Peyer's patch (tissue), 4 donors: ENCODE measurements at places on chromosomes 7 and 10.

GRCh38 chr7:22932896-22933295 lies 81.0 kb downstream of the HYCC1 start:
- H3K4me3 ChIP-seq = no peak overlapping the region
- DNase-seq = no peak
- no peaks in the 10 kb centered on the region for H3K36me3 ChIP-seq

GRCh38 chr7:118280319-118281012 lies 56.0 kb downstream of the ANKRD7 start:
- H3K27ac ChIP-seq = no peak overlapping the region
- H3K4me3 ChIP-seq = no peak overlapping the region
- no peaks in the 10 kb centered on the region for H3K4me1 ChIP-seq
- H3K36me3 ChIP-seq = no peaks in the 10 kb centered on the region

DNA sequence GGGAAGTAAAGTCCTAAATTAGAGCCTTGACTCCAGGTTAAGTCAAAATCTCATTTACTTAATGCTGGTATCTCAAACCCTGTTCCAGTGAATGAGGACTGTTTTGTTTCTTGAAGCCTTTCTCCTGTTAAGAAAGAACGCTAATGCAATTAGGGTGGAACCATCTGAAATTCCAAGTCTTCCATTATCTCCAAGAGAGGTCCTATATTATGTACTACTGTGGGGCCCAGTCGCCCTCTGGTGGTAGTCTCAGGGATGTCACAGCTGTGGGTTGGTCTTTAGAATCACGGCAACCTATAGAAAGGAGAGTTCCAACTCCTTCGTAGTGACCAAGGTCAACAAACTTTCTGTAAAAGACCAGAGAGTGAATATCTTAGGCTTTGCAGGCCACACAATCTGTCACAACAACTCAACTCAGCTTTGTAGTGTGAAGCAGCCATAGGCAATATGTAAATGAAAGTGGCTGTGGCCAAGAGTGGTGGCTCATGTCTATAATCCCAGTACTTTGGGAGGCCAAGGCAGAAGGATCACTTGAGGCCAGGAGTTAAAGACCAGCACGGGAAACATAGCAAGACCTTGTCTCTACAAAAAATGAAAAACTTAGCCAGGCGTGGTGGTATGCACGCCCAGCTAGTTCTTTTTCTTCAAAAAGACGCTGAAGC lies 9.3 kb downstream of the RPP38 start:
- H3K27me3 ChIP-seq = no peaks in the 10 kb centered on the region
- no peak overlapping the region for H3K4me3 ChIP-seq
- H3K4me1 ChIP-seq = no peaks in the 10 kb centered on the region
- DNase-seq = peak; percentile 69

DNA sequence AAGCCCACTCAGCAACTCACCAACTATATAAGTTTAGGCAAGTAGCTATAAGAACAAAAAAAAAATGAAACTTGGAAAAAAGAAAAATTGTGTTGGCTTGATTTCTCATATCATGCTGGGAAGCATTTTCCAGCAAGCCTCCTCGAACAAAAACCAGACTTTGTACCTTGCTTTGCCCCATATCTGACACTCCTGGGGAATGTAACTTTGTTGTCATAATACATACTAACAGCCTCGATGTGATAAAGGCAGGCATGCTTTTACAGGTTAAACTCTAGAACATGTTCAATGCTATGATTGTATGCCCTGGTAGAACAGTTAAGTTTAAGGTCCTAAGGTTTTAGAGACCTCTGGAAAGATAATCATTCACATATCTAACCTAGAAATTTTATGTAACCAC lies 11.6 kb downstream of the CFAP43 start:
- H3K4me1 ChIP-seq = no peaks in the 10 kb centered on the region
- no peak overlapping the region for H3K4me3 ChIP-seq
- H3K27me3 ChIP-seq = no peaks in the 10 kb centered on the region
- no peak for DNase-seq

DNA sequence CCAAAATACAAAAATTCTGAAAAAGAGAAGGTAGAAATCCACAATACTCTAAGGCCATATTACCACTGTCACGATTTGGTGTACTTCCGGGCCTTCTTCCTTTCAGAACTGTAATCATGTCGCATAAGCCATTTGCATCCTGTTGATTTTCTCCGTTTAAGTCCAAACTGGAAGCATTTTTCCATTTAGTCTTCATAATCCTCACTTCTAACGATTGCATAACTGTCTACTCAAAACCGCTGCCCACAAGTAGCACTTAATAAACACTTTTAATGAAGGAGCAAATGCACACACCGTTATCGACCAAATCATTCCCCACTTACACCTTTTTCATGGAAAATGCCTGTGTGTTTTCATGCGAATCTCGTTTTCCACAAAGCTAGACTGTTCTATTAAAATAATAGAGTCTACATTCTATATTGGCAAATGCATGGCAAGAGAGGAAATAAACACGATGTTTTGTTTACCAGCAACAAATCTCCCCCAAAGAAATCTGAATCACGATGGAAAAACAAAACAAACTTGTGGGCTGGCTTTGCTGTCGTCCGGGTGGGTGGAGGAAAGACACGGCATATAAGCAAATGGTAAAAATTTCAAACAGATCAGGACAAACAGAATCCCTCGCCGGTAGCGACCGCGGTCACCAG lies 1.0 kb downstream of the ATE1 start:
- peaks cover 28% of the 10 kb centered on the region for H3K4me1 ChIP-seq
- DNase-seq = no peak

DNA sequence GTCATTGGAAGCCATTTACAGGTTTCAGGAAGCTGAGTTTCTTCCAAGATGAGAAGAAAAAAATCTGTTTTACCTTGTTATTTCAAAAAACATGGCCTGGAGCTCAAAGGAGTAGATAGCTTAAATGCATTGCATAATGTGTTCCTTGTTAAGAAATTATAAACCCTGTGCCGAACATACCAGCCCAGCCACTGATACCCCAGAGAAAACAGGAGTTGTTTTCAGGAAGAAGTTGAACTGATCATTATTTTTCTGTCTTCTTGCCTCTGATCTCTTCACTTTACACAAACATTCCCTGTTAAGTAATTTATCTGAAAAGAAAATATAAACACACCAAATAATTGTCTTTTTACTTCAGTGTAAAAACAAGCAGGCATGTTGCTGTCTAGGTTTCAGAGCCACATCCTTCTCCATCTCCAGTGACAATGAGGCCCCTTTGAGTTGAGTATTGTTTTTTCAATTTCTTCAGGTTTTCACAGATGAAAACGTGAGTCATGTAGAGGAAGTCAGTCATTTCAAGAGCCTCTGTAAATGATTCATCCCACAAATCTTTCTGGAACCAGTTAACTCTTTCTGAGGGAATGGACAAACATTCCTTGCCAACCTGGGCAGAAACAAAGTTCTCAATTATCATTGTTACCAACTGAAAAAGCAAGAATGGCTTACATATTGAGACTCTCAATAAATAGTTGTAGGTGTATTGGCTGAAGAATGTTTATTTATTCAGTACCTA lies 244.2 kb downstream of the IPMK start:
- H3K27me3 ChIP-seq = no peaks in the 10 kb centered on the region
- no peak overlapping the region for H3K4me3 ChIP-seq
- DNase-seq = no peak
- H3K36me3 ChIP-seq = no peaks in the 10 kb centered on the region
- no peaks in the 10 kb centered on the region for H3K4me1 ChIP-seq

DNA sequence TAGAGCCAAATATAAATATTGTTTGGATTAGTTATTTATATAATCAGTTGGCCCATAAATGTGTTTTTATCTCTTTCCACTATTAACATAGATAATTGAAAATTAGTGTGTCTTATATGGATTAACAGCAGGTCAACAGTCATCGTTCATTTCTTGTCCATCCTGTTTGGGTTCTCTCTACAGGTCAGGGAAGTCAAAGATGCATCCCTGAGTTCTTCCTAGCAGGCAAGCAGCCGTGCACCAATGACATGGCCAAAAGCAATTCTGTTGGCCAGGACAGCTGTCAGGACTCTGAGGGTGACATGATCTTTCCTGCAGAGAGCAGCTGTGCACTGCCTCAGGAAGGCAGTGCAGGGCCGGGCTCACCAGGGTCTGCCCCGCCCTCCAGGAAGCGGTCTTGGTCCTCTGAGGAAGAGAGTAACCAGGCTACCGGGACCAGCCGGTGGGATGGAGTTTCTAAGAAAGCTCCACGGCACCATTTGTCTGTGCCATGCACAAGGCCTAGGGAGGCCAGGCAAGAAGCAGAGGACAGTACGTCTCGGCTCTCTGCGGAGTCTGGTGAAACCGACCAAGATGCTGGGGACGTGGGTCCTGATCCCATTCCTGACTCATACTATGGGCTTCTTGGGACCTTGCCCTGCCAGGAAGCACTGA lies 15.9 kb downstream of the FBH1 start:
- no peak for DNase-seq
- H3K4me3 ChIP-seq = no peak overlapping the region
- no peaks in the 10 kb centered on the region for H3K4me1 ChIP-seq
- no peak overlapping the region for H3K27ac ChIP-seq
- H3K27me3 ChIP-seq = no peaks in the 10 kb centered on the region

DNA sequence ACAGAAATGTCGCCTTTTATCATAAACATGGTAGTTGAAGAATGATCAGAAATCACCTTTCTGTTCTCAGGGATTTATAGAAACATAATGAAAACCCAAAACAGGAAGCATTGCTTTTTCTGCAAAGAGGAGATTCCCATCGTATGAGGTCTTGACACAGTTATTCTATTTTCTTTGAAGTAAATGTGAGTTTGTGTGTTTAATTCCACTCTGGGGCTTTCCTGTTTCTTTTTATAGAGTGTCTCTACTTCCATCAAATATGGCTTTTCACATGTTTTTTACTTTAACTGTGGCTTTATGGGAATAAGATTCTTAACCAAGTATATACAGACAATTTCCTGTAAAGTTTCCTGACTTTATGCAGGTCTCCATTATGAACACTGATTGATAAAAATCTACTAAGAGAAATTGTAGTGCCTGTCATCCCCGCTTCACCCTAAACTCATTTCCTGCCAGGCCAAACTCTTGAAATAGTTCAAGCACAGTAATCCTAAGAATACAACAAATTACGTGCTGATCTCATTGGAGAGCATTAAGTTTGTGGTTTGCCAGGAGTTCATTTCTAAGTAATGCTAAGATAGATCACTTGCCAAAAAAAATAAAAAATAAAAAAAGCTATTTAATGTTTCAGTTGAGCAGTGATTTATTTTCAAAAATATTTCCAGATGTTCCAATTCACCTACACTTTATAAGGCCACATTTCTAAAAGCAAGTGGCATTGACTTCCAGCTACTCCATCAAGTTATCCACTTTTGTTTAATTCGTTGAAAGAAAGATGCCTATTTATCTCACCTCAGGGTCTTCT lies 52.2 kb upstream of the SEC61G start:
- H3K27ac ChIP-seq = peak overlapping the region; percentile 40
- no peaks in the 10 kb centered on the region for H3K27me3 ChIP-seq
- DNase-seq = no peak
- H3K4me3 ChIP-seq = no peak overlapping the region
- no peaks in the 10 kb centered on the region for H3K4me1 ChIP-seq

DNA sequence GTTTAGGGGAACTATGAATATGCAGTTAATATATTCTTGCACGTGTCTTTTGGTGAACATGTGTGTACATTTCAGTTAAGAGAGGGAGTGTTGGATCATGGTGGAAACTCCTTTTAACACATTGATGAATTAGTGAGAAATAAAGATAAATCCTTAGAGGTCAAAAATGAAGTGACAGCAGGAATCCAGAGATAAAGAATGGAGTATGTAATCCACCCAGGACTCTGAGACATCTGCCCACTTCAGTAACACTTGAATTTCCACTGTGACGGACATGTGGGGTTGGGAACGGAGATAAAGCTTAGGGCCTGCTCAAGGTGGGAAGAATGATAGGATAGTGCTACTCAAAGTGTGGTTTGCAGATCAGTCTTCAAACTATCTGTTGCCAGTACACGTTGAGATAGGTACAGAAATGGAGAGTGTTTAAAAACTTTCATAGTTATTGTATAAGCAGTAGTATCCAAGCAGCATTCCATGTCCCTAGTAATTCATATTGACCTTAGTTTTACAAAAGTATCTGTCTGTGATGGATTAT lies 6.6 kb upstream of the RELN start:
- no peak for DNase-seq
- H3K27me3 ChIP-seq = no peaks in the 10 kb centered on the region
- no peaks in the 10 kb centered on the region for H3K36me3 ChIP-seq
- H3K4me3 ChIP-seq = no peak overlapping the region

DNA sequence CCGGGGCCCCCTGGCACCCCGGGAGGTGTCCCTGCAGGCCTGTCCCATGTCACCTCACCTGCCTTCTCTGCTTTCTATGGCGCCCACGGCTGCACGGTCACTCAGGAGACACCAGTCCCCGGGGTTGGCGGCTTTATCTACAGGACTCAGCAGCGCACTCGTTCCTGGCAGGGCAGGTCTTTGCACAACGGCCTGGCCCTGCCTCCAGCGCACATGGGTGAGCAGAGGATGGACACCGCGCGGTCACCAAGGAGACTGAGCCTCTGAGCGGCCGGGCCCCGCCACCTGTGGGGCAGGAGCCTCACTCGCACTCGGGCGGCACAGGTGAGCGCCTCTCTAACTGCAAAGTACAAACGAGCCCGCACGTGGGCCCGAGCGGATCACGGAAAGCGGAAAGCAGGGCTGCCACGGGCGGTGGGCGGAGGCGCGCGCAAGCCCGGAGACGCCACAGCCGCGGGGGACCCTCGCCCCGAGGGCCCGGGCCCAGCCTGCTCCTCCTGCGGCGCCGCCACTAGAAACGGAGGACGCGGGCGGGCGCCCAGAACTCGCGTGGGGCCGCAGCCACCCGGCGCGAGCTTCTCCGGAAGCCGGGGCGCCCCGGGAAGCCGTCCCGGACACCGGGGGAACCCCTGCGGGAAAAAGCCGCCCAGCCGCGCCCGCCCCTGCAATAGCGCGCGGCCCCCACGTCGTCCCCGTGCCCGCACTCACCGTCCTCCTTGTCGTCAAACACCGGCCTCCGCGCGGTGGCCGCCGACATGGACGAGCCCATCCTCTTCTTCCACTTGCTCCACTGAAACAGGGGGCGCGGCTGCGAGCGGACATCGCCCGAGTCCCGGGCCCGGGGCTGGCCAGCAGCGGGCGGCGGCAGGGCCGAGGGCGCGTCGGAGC lies 642 bp downstream of the STK32C start:
- H3K27ac ChIP-seq = no peak overlapping the region
- H3K4me1 ChIP-seq = no peaks in the 10 kb centered on the region
- peak; percentile 62 for DNase-seq
- H3K36me3 ChIP-seq = no peaks in the 10 kb centered on the region

GRCh38 chr7:20602306-20602705 lies 13.2 kb upstream of the ABCB5 start:
- no peak overlapping the region for H3K27ac ChIP-seq
- DNase-seq = no peak
- H3K27me3 ChIP-seq = no peaks in the 10 kb centered on the region
- H3K4me1 ChIP-seq = no peaks in the 10 kb centered on the region
- H3K36me3 ChIP-seq = no peaks in the 10 kb centered on the region
- H3K4me3 ChIP-seq = no peak overlapping the region

GRCh38 chr7:135731-136645 lies 56.4 kb upstream of the FAM20C start:
- no peaks in the 10 kb centered on the region for H3K27me3 ChIP-seq
- H3K27ac ChIP-seq = no peak overlapping the region
- no peaks in the 10 kb centered on the region for H3K36me3 ChIP-seq
- DNase-seq = no peak
- no peak overlapping the region for H3K4me3 ChIP-seq

- no peak for DNase-seq
- H3K27ac ChIP-seq = no peak overlapping the region
- H3K4me1 ChIP-seq = no peaks in the 10 kb centered on the region
- no peak overlapping the region for H3K4me3 ChIP-seq
- no peaks in the 10 kb centered on the region for H3K36me3 ChIP-seq
- no peaks in the 10 kb centered on the region for H3K27me3 ChIP-seq
These were observed 72.0 kb upstream of the KAT6B start for GRCh38 chr10:74754381-74754821.
